ENCODE measurements at places on chromosomes 2 and 18.
A peak's percentile ranks its signal among the peaks of the same experiment; 100 is the strongest.

GRCh38 chr2:45968946-45969584 is 317.6 kb downstream of the PRKCE start:
- DNase-seq = no peak

DNA sequence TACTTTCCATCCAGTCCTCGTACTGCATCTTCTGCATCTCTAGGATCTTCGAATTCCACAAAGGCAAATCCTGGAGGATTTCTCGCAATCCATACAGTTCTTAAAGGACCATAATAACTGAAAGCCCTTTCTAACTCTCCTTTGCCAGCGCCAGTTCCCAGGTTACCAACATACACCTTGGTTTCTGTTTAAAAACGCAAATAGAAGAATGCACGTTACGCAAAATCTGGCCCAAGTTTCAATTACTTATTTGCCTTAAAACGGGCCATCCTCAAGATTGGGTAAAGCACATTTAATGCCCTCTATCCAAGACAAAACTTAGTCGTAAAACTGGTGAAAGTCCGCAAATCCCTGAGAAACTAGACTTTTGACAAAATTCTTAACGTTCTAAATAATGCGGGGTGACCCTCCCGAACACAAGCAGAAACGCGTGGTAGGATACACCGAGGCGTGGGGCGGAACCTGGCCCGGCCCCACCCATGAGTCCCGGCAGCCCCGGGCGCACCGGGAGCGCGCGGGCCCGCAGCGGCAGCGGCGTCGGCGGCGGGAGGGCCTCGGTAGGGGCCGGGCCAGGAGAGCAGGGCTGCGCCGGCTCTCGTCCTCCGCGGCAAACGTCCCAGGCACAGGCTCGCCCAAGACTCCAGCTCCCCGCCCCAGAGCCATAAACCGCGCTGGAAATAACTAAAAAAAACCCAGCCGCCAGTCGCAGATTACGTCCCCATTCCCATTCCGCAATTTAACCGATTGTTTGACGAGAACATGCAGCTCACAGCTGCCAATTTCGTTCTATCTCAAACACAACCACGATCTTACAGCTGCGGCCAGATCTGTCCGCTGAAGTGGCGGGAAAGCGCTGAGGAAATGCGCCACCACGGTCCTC is 910 bp downstream of the SRSF7 start:
- peak; percentile 70 for DNase-seq

DNA sequence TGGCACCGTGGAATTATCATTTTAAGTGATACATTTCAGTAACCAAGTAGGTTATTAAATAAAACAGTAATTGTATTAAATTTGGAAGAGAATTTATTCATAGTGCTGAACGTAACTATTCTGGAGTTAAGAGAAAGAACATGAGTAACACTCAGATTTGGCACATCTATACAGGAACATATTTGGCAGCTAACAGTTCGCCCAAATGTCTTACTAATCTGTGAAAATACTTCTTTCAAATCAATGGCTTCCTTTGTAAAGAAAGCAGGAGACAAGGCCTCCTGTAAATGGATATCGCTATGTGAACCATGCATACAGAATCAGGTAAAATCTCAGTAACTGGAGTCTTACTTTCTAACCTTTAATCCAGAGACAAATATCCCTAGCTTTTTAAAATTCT is 64.4 kb downstream of the ZNF516 start:
- no peak for DNase-seq

DNA sequence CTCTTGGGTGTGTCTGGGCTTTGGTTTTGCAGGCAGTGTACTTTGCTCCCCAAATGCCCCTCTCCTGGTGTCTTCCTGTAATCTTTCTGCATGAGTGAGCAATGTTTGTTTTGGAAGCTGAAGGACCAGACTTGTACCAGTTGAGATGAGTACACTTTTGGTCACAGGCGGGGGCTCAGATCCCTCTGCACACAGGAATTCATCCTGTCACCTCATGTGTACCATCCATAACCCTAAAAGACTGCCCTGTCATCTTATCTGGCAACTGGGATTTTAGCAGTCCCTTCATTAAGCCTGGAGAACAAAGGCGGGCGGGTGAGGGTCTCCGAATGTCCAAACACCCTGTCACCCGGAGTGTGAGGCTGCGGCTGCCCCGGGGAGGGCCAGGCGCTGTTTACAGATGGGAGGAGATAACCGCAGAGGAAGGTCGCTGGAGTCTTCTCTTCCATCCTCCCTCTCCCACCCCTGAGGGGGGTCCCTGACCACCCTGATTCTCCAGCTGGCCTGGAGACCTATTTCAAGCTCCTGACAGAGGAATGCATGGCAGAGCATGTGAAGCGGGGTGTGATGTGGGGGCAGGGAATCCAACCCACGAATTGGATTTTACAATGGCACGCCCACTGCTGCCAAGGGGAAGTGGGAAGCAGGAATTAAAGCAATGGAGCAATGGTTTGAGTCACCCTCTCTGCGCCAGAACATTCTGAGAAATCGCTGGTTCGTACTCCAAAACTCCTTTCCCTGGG is 158.2 kb upstream of the MYCN start:
- no peak for DNase-seq

DNA sequence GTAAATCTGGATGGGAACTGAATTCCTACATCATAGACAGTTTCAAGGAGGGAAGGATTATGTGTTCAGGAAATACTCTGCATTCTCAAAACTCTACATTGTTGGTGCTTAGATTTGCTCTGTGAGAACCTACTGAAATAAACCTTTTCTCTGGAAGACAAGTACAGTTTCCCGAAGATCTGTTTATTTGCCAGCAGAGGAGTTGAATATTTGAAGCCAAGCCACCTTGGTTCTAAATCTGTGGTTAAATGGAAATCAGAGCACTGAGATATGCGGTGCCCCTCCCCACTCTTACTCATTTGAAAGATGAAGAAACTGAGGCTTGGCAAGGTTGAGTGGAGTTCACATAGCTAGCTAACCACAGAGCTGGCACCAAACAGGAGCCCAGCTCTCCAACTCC is 146.3 kb upstream of the CTAGE1 start:
- DNase-seq = no peak

DNA sequence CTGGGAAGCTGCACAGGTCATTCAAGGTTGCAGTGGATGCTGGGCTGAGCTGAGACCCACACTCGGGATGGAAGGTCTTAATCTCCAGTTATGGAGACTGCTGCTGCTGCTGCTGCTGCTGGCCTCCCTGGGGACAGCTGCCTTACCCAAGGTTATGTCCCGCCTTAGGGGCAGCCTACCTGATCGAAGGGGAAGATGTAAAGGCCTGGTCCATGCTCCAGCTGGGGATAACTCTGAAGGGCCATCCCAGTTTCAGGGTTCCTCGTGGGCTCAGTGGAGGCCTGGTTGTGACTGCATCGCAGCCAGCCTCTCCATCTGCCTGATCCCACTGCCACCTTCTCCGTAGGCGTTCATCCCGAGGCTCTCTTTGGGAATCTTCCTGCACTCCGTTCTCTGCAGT is 33.0 kb downstream of the RHOB start:
- DNase-seq = peak; percentile 23

GRCh38 chr2:173291412-173291811 is 63.3 kb upstream of the CDCA7 start:
- no peak for DNase-seq

DNA sequence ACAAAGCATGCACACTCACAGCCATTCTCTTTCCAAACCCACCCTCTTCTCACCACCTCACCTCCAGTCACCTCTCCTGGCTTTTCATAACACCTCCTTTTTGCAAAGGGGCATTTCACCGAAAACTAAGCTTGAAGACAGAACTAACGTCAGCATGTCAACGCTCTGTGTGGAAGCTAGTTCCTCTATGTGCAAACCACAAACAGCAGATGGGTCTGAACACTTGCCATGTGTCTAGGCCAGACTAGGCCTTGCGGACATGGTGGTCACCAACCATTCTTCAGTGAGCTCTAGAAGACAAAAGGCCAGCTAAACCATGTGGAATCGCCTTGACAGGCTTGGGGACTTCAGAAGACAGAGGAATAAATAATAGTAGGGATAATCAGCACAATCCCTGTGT is 148.5 kb downstream of the TXNL1 start:
- DNase-seq = no peak

- DNase-seq = no peak
Observed at GRCh38 chr18:6355789-6356589, 58.7 kb downstream of the L3MBTL4 start.

GRCh38 chr2:118988706-118989105 is 46.7 kb downstream of the MARCO start:
- DNase-seq = no peak

- DNase-seq = no peak
Observed at GRCh38 chr2:29425866-29426265, 310.7 kb downstream of the CLIP4 start.

GRCh38 chr18:12336887-12337286 is 28.8 kb downstream of the TUBB6 start:
- DNase-seq = no peak

- DNase-seq = no peak
Observed at GRCh38 chr18:51150113-51150700, 47.3 kb downstream of the MEX3C start.

- DNase-seq = no peak
Observed at GRCh38 chr2:64439194-64439593, 14.8 kb upstream of the LGALSL start.

DNA sequence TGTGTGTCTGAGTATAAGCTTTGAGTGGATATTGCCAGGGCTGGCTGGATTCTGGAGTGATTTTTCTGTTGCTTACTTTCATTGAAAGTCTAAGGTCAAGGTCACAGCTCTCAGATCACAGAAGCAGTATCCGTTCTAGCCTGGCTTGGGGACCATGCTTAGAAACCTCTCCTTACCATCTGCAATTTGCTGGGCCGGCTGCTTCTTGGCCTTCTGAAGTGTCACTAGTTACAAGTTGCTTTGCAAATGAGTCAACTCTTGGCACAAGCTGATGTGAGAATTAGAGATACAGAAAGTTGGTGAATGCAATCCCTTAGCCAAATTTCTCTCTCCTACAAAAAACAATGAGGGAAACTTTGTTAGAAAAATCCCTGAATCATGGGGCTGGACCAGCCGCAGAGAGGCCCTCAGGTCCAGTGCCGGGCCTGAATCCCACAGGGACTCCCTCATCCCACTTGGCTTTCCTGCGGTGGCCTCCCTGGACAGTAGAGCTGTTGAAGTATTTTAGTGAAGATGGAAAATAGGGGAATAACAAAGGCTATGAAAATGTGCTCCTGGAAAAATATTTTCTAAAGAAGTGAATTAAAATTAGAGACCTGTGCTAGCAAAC is 92.7 kb upstream of the CNGA3 start:
- no peak for DNase-seq

GRCh38 chr2:131042148-131042775 is 51.0 kb downstream of the FAM168B start:
- DNase-seq = no peak

DNA sequence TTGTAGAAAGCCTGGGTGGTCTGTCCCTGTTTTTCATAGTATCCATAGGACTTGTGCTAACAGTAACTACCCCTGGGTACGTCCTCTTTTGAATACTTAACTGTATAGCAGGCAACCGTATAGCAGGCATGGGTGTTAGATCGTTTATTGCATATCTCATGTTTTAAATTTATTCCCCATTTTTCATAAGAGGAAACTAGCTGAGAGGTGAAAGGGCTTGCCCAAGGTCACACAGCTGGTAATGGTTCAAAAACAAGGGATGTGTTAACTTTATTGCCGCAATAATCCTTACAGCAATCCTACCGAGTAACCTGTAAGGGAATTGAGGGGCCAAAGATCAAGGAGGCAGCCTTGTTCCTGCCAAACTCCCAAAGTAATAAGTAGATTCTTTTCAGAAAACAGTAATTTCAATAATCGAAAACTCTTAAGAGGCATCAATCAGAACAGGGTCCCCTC is 990 bp upstream of the MGAT4A start:
- DNase-seq = no peak

- DNase-seq = no peak
Observed at GRCh38 chr2:148132412-148132811, 111.5 kb downstream of the MBD5 start.

DNA sequence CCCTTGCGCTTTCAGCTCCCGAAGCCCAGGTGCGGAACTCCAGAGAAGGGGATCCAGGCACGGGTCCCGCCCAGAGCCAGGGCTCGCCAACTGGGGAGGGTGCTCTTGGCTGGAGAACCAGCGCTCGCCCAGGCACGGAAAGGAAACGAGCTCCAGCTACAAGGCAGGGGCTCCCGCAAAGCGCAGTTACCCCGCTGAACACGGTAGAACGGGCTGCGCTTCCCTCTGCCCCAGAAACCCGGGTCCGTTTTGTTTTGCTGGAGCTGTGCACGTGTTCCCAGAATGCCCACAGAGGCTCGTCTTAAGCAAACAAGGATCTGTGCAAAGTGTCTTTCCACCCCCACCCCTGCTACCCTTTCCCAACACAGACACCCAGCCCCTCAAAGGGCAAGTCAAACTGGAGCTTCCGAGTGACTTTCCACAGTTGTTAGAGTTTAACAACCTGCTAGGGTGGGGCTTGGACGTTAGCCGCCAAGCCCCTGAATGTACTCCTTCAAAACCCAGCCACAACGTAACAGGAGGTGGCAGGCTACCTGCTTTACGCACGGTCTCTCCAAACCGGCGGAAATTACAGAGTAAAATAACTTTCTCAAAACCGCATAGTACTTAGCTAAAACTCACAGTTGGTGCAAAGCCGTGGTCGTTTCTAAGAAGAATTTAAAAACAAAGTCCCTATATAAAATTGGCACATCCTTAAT is 775 bp downstream of the RNF125 start:
- peak; percentile 84 for DNase-seq

- DNase-seq = no peak
Observed at GRCh38 chr18:50973367-50974126, 5.7 kb downstream of the ELAC1 start.

GRCh38 chr18:79135924-79136323 is 66.7 kb downstream of the ATP9B start:
- DNase-seq = no peak

DNA sequence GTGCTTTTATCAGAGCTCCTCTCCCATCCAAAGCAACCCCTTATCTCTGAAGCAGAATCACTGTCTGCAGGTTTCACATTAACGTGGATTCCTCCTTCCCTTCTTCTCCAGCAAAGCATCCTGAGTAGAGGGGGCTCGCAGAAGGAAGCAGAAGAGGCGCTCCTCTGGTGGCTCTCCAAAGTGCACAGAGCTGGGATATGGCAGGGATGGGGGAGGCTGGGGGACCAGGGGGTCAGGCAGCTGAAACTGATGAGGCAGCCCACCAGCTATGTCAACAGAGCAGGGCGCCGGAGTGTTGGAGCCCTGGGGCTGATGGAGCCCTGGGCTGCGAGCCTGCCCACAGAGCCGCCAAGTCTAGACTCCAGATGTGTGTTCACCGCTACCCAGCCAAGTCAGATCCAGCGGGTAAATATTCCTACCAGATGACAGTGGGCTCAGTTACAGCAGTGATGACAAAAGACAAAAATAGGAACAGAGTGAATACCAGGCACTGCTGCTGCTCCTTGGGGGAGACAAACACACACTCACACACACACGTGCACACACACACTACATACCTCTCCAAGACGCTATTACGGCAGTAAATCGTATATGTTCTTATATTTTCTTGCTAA is 678.3 kb upstream of the ID2 start:
- no peak for DNase-seq

GRCh38 chr2:88227446-88227845 is 57.3 kb downstream of the THNSL2 start:
- peak; percentile 15 for DNase-seq

DNA sequence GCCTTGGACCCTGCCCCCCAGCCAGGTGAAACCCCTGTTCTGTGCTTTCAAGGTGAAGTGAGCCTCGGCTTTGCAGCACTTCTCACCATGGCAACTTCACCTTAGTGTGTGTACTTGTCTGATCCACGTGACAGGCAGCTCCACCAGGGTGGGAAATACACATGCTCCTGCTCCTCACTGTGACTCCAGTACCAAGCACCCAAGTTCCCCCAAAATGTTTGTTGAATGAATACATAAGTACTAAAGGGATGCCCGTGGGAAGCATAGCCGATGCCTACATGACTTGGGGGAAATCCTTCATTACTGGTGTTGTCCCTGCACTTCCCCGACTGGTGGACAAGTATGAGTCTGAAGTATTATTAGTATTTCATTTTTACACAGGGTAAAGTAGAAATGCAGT is 41.8 kb upstream of the GBX2 start:
- DNase-seq = no peak

All from activated CD8-positive, alpha-beta memory T cell treated with anti-CD3 and anti-CD28 coated beads, Interleukin-2, amount 10 ng/mL, durations not matched to agents 7 days and 5 days (primary cell).